ENCODE measurements at places on chromosomes 6 and 20.

DNA sequence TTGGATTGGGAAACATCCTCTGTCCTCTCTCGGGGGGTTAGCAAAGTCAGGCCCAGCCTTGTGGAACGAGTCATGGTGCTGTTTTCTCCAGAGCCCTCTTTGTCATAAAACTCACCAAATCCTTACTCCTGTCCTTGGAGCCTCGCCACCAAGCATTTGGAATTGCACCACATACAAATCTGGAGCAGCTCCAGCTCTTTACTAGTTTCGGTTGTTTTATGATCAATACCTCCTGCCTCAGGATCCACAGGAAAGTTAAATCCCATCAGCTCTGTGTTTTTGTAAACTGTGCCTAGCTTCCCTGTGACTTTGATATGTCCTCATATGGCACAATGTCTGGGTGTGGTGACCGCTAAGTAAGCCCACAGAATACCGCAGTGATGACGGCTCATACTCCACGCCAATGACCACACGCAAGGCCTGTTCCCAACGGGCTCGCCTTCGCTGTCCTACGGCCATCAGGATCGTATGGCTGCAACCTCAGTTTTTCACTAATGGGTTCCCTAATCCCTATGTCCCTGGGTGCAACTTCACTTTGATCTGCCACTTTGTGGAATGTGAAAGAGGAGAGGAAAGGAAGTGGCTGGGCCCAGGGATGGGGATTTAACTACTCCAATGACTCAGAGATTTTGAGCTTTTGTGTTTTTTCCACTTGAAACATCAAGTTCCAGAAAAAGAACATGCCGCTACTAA lies 111.3 kb upstream of the FOXQ1 start:
- no peak for DNase-seq

- no peak for DNase-seq
These were observed 439.7 kb downstream of the RFPL4B start for GRCh38 chr6:112786801-112787200.

- DNase-seq, result no peak
These were observed 70.5 kb downstream of the CNKSR3 start for GRCh38 chr6:154440022-154440421.

- no peak for DNase-seq
These were observed 16.6 kb downstream of the POPDC3 start for GRCh38 chr6:105163183-105163582.

Measured in MV-4-11 (cell line).